Posterior vena cava (tissue), 2 donors: ENCODE measurements at places on chromosomes 5 and 9. TPM values are rescaled to one million over a fixed set of nuclear protein-coding genes. Genes with fewer than 3 reads are reported as not detected.
A peak's percentile ranks its signal among the peaks of the same experiment; 100 is the strongest.

Gene GLRA1
- not detected for total RNA-seq

Gene TEK
- 18.0 TPM for total RNA-seq

DNA sequence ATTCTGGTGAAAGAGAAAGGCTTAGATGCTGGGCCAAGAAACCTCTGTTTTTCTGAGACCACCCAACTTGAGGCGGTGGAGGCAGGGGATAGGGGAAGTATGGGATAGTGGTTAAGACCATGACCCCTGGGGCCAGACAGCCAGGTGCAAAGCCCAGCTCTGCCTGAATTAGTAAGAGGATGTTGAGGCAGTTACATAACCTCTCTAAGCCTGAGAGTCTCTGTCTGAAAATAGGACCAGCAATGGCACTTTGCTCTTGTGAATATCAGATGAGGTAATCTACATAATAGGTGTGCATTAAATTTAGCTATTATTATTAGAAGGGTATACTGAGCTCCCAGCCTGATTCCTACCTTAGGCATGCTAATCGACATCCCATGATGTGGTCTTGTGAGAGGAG is 68.2 kb downstream of the DOCK2 start:
- DNase-seq = no peak

GRCh38 chr9:13786131-13786530 is 506.6 kb upstream of the MPDZ start:
- peak; percentile 82 for DNase-seq

Gene IFNA2
- total RNA-seq = not detected

Gene TAS2R1
- total RNA-seq = not detected

GRCh38 chr9:90296539-90296938 is 346.1 kb downstream of the DIRAS2 start:
- no peak for DNase-seq

GRCh38 chr5:31909073-31909472 is 265.0 kb downstream of the GOLPH3 start:
- no peak for DNase-seq

- DNase-seq = peak; percentile 65
These were observed 16.4 kb downstream of the CSF1R start for GRCh38 chr5:150069672-150070627.

Gene RANBP17
- 24.3 TPM for total RNA-seq
